ENCODE measurements at places on chromosomes 6 and 20.

- DNase-seq = no peak
Measured at GRCh38 chr20:25296094-25297093, 48.5 kb downstream of the PYGB start.

DNA sequence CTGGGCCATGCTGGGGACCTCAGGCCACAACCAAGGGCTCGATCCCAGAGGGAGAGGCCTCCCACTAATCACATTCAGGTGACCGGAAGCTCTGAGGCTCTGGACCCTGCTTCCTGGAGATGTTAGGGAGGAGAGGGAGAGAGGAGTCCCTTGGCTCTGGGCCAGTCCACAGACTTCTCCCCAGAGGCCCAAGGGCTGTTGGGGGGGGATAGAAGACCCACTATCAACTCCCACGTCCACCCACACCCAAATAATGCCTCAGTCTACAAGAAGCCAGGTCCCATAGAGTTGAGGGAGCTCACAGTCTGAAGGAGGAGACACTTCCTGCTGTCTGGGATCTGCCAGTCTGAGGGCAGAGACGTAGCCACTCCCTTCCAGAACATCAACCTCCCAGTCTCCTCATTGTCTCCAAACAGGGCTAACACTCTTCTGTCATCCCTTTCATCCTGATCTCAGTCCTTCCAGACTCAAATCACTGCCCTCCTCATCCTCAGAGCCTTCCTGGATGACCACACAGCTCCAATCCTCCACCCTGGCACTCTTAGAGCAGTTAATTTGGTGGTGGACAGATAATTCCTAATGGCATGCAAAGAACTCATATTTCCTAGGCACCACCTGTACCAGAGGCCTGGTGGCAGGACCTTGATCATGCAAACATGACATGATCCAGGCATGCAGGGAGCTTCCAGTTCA is 69.9 kb downstream of the MRPL14 start:
- no peak for DNase-seq

DNA sequence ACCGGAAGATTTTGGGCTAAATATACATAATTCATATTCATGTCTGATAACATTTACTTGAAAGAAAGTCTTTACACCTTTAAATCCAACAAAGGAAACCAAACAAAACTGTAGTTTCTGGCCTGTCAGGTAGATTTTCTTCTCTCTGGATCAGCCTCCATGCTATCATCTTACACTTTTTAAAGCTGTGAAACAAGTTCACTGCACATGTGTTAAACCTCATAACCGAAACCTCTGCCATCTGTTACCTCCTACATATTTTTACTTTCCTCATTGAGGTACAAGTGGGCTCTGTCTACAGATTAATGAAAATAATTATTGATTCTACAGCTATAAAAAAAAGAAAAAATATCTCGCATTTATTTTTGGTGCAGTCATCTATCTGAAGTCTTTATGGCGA is 149.9 kb downstream of the RALGAPA2 start:
- DNase-seq = no peak

- no peak for DNase-seq
Measured at GRCh38 chr6:118152524-118152923, 245.5 kb downstream of the SLC35F1 start.

DNA sequence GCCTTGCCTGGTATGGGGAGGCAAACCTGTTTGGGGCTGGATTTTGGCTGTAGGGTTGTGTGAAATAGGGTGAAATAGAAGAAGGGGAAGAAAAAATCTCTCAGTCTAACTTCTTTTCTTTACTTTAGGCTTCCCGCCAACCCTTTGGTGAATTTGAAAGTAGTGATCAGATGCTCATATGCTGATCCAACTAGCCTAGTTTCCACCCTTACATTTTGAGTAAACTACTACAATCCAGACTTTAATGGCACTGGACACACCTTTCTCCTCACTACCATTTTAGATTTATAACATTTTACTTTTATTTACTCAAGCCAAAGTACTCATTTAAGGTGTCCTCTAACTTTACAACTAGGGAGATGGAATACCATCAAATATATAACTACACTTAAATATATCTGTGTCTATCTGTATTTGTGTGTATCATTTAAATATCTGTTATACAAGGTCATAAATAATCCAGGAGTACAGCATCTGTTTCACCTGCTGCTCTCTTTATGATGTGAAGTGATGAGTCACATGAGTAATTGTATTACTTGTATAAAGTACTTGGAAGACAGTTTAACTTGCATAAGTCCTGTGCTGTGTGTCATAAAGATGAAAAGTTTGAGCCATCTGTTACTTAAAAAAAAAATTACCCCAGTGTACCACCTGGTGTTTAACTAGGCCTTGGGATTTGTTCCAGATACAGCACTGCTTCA is 172.1 kb downstream of the CDKAL1 start:
- no peak for DNase-seq

DNA sequence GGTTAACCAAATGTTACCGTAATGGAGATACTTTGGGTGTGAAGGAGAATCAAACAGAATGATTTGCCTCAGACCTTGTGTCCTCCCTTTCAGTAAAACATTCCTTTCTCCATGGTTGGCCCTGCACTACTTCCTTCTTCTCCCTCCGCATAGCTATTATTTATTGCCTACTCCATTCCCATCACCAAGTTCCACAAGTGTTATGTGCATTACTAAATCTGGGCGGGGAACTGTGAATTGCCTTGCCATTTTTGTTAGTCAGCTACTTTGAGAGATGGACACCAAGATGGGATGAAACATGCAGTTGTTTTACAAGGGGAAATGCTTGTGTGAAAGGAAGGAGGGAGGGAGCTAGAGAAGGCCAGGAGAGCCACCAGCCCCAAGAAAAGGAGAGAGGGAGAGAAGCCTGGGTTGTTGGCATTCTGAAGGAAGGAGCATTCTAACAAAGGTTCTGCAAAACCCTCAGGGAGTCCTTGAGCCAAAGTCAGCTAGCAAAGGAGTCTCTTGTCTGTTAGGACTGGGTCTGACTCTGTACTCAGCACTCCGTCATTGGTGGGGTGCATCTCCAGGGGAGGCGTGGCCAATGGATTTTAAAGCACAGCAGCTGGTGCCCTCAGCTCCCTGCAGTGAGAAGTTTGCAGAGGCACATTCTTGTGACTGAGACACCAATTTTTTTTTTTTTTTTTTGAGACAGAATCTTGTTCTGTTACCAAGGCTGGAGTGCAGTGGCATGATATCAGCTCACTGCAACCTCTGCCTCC is 83.6 kb upstream of the CHD6 start:
- no peak for DNase-seq

- DNase-seq = no peak
Measured at GRCh38 chr6:137568067-137568466, 73.9 kb upstream of the OLIG3 start.

GRCh38 chr6:154247119-154247861 is 109.3 kb downstream of the IPCEF1 start:
- no peak for DNase-seq

GRCh38 chr6:88871498-88871897 is 91.9 kb downstream of the RNGTT start:
- no peak for DNase-seq

DNA sequence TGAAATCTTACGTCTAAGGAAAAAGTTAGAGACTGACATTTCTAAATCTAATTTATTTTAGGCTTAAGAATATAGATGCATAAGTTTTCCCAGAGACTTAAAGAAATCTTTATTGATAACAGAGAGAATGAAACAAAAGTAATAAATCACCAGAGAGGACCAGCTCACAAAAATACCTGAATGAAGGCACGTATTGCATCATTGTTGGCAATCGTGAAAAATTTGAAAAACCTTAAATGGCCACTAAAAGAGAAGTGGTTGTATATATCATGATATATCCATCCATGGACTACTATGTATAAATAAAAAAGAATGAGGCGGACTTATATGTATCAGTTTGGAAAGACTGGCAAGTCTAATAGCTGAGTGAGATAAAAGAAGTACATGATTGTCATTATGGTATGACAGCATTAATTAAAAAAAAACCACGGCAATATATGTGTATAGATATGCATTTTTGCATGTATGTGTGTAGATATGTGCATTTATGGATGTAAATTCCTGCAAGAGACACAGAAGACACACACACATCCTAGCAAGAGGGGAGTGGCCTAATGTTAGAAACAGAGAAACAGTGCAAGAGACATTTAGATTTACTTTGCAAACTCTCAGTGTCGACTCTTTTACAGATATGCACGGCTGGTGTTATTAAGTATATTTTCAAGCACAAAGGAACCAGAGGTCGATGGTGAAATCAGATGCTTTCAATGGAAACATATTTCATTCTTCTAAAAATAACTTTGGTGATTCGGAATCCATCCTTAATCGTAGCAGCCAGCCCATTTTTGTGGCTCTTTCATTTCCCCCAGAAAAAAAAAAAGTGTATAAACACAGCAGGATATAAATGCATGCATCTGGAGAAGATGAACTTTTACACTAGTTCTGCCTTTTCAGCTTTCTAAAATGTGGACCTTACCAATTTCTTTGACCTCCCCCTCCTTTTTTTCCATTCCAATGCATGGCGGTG is 156.1 kb upstream of the SALL4 start:
- DNase-seq = no peak

DNA sequence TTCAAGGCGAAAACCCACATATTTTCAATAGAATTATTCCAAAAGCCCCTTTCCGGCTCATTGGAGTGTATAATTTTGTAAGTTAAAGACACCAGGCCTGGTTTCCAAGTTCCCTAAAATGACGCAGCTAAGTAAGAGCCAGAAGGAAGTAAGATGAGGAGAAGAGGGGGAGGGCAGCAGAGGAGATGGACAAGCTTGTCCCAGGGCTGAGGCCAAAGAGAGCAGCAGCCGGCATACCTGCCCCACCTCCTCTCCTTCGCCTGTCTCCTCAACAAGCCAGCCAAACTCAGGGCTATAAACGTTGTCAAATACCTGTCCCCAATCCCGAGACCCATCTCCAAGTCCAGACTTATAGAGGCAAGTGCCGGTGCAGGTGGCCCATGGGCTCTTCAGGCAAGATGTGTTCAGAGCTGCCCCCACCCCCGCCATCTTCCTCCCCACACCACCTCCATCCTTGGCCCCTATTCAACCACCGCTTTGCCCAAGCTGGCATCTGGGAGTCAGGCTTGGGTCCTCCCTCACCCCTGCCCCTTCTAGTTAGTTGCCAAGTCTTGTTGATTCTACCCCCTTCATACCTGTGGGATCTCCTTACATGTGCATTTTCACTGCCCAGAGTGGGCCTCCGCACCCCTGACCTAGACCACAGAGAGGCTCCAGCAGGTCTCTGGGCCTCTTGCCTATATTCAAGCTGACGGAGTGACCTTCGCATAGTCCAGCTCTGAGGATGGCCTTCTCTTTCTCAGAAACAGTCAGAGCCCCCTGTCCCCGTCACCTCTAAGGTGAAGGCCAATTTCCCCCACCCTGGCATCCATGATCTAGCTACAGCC is 75.7 kb upstream of the SIRPA start:
- DNase-seq = no peak

DNA sequence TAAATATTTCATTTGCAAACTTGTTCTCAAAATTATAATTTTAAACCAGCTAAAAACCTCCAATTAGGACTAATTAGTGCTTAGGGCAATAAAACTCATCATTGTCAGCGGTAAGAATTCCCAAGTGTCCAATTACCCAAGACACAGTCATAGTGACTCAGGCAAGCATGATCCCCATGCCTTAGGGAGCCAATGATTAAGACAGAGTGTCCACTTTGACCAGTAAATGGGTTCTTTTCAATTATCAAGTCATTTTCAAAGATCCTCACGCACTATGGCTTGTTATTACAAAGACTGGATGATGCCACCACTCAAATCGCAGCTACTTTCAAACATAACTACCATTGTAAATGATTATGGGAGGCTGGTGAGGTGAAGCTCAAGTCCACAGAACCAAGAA is 114.0 kb downstream of the BFSP1 start:
- DNase-seq = peak; percentile 95

DNA sequence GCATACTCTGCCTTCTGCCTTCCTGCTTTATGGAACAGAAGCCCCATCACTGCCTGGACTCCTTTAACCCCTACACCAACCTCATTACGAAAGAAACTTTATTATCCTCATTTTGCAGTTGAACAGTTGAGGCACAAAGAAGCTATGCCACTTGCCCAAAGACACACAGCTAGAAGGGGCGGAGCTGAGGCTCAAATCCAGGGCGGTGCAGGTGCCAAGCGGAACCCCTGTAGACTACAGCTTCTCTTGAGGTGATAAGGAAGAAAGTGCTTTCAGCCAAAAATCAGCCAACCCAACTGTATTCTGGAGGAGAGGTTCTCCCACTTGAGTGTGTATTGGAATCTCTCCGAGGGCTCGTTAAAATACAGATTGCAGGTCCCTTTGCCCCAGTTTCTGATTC is 90.5 kb downstream of the PRND start:
- DNase-seq = no peak

DNA sequence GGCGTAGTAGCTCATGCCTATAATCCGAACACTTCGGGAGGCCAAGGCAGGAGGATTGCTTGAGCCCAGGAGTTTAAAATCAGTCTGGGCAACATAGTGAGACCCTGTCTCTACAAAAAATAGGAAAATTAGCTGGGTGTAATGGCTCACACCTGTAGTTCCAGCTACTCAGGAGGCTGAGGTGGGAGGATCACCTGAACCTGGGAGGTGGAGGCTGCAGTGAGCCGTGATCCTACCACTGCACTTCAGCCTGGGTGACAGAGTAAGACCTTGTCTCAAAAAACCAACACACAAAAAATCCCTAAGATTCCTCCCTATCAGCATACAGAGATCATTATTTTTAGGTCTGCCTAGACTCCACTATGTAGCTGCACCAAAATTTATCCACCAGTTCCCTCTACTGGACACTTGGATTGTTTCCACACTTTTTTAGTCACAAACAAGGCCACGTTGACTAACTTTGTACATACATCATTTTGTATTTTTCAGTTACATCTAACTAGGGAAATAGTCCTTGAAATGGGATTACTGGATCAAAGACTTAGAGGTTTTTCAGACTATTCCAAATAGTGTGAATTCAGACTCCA is 3.6 kb upstream of the PHF1 start:
- DNase-seq = no peak

DNA sequence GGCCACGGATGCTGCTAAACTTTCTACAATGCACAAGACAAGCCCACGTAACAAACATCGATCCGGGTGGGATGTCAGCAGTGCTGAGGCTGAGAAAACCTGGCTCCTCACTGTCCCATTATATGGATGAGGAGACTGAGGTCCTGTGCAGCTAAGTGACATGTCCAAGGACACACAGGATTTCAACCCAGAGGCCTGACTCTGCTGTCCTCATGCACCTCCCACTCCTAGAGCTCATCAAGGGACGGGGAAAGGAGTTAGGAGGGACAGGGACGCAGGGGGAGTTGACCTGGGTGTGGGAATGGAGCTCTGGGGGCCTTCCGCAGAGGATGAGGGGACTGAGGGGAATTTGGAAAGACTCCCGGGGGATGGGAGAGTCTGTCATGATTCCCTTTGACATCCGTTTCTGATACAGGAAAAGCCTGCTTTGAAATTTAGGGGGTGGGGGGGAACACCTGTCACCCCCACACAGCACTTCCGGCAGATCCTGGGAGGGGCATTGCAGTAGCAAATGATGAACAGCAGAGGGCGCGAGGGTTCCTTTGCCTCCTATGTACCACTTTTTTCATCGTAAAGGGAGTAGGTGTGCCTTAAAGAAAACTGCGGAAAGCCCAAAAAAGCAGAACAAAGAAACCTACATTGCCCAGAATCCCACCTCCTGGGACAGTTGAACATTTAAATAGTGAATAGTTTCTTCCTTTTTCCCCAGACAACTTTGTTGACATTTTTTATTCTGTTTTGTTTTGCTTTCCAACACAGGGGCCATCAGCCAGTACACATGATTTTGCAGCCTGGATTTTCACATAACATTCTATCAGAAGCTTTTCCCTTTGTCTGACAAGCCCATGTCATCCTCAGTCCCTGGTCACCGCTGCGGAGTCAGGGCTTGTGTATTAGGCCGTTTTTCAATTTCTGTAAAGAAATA is 48.6 kb downstream of the SLC2A10 start:
- peak; percentile 79 for DNase-seq

- no peak for DNase-seq
Measured at GRCh38 chr20:62381202-62381797, 5.6 kb upstream of the RPS21 start.

All from COLO829 (cell line).